Gastrocnemius medialis (tissue), 4 donors: ENCODE measurements at places on chromosomes 13 and 19. TPM values are rescaled to one million over a fixed set of nuclear protein-coding genes. Genes with fewer than 3 reads are reported as not detected.

GRCh38 chr19:32450217-32450616 is 44.6 kb downstream of the DPY19L3 start:
- DNase-seq = no peak
- no peak overlapping the region for H3K4me3 ChIP-seq
- no peaks in the 10 kb centered on the region for H3K36me3 ChIP-seq
- no peak overlapping the region for H3K27ac ChIP-seq
- no peaks in the 10 kb centered on the region for H3K4me1 ChIP-seq

- no peak overlapping the region for H3K27ac ChIP-seq
- H3K36me3 ChIP-seq = no peaks in the 10 kb centered on the region
- H3K4me3 ChIP-seq = no peak overlapping the region
- no peaks in the 10 kb centered on the region for H3K4me1 ChIP-seq
Measured at GRCh38 chr13:85582890-85583289, 216.3 kb downstream of the SLITRK6 start.

Gene FXYD1
- total RNA-seq = 235 TPM

GRCh38 chr13:49904729-49905456 is 31.2 kb downstream of the SPRYD7 start:
- no peak overlapping the region for H3K27ac ChIP-seq
- no peaks in the 10 kb centered on the region for H3K4me1 ChIP-seq
- no peak for DNase-seq
- no peak overlapping the region for H3K4me3 ChIP-seq
- H3K27me3 ChIP-seq = no peaks in the 10 kb centered on the region

DNA sequence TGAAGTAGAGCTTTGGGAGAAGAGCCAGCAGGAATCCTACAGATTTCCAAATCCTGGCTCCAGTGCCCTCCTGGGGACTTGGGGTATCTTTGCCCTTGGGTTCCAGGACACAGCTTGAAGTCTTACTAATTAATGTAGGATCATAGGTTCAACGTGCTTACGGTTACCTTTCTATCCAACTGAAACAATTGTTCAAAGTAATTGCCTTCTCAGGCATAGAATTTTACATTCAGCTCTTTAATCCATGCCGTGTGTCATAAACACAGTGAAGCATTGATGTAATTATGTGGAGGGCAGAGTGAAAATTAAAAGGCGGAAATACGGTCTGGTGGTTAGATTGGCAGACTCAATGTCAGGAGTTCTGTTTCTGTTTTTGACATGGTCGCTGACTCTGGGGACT is 170.4 kb downstream of the COG6 start:
- H3K4me1 ChIP-seq = no peaks in the 10 kb centered on the region
- H3K36me3 ChIP-seq = no peaks in the 10 kb centered on the region
- no peak overlapping the region for H3K4me3 ChIP-seq
- DNase-seq = no peak
- no peaks in the 10 kb centered on the region for H3K27me3 ChIP-seq

Gene SWSAP1
- total RNA-seq = 1.7 TPM
